SJCRH30 (cell line): ENCODE measurements at places on chromosomes 2 and 18.
A peak's percentile ranks its signal among the peaks of the same experiment; 100 is the strongest.

DNA sequence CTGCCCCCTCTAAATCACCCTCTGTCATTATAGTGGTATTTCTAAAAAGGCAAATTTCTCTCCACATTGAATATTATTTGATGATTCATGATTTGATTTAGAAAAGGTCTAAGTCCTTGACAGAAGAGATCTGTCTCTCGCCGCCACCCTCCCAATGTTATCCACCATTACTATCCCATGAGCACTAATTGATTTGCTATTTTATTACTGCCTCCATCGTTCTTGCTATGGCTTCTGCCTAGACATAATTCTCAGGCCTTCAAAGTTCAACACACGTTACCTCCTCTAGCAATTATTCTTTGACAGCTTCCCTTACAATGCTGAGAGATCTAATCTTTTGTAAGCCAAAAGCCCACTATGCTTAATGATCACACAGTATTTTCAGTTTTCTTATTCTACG, 507.0 kb upstream of the CHAC2 start:
- DNase-seq, result no peak

- no peak for DNase-seq
These were observed 809.0 kb upstream of the FAM98A start for GRCh38 chr2:34408100-34408499.

GRCh38 chr18:4040391-4041092, 414.6 kb downstream of the DLGAP1 start:
- no peak for DNase-seq

GRCh38 chr2:37020887-37021796, 54.8 kb upstream of the STRN start:
- no peak for DNase-seq

- peak; percentile 27 for DNase-seq
These were observed 180.7 kb upstream of the CXCR4 start for GRCh38 chr2:136298631-136299030.

DNA sequence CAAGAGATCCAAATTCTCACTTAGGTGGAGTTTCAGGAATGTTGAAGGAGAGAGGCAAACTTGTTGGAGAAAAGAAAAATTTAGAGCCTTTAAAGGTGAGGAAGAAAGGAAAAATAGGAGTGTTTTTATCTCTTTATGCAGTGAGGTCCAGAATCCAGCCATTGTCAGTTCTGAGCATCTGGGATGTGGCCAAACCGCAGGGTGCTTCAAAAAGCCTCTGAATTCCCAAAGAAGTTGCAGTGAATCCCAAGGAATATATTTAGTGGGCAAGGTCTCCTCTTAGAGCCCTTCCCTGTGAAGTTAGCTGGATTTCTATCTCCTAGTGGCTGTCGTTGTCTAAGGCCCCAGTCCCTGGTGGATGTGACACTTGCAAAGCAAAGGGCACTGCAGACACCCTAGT, 51.2 kb downstream of the MTCL1 start:
- DNase-seq, result no peak

- DNase-seq, result no peak
These were observed 7.6 kb upstream of the GAREM1 start for GRCh38 chr18:32478317-32478716.

- no peak for DNase-seq
These were observed 562 bp downstream of the TWSG1 start for GRCh38 chr18:9334973-9335696.

DNA sequence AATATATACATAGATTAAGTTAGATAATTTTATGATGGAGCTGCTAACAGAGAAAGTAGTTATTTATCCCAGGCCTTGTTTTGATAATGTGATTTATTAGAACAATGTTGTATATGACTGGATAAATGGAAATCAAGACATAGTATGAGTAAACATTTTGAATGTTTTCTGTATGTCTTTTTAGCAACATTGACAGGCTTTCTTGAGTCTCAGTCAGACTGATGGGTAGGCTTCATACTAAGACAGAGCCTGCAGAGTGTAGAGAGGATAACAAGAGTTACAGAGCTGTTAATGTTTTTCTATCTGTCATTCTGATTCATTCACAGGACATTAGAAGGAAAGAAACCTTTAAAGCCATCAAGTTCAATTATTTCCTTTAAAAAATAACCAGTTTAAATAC, 478.5 kb downstream of the LRP1B start:
- DNase-seq, result no peak

DNA sequence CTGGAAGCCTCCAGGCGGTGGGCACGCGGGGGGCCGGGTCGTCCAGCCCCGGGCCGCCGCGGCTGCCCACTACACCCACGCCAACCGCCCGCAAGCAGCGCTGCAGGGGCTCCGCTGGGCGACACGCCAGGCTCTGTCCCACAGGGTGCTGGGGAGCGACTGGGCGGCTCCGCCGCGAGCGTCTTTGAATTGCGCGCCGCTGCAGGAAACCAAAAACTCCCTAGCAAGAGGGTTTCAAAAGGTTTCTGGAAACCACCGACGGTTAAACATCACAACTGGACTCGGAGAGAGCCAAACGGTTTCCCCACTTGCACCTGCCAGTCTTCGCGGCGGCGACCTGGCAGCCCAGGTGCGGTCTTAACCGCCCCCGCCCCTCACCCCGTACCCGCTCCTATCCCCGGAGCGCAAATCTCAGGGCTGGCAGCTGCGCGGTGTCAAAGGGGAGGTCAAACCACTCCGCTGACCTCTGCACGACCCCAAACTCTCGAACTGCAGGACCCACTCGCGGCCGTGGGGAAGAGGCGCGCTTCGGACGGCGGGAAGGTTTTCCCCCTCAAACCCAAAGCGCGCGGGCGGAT, 1.0 kb downstream of the CXCR4 start:
- peak; percentile 47 for DNase-seq
